Activated naive CD8-positive, alpha-beta T cell treated with anti-CD3 and anti-CD28 coated beads for 36 hours (primary cell): ENCODE measurements at places on chromosomes 12 and 14. TPM values are rescaled to one million over a fixed set of nuclear protein-coding genes. Genes with fewer than 3 reads are reported as not detected.

Gene ACTR6
- total RNA-seq, result 27.9 TPM

Gene TBC1D30
- total RNA-seq, result 1.6 TPM

GRCh38 chr12:59627582-59627981 is 31.8 kb downstream of the SLC16A7 start:
- no peak for DNase-seq

DNA sequence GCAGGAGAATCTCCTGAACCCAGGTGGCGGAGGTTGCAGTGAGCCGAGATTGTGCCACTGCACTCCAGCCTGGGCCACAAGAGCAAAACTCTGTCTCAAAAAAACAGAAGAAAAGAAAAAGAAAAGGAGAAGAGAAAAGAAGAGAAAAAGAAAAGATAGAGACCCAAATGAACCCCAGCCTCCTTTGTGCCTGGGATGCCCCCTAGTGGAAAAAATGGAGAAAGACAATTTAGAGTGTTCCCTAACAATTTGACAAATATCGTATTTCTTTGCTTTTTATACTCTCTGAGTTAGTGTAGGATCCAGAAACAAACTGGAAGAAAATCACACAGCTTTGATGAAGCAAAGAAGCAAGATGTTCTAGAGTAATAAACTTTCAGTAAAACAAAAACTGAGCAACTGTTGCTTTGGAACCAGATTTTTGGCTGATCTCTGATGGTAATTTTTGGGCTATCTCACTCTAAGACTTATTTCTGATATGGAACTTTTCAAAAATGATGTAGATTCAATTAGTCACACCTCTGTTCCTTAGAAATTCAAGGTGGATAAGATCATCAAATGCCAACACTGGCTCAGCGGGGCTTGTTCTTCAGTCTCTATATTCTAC is 18.6 kb upstream of the PRKAB1 start:
- DNase-seq, result no peak

Gene C12orf54
- total RNA-seq, result not detected

- DNase-seq, result no peak
Observed at GRCh38 chr12:53004178-53004577, 2.1 kb upstream of the EIF4B start.

Gene DLK1
- total RNA-seq, result not detected

GRCh38 chr12:81162391-81163136 is 84.7 kb downstream of the ACSS3 start:
- no peak for DNase-seq

DNA sequence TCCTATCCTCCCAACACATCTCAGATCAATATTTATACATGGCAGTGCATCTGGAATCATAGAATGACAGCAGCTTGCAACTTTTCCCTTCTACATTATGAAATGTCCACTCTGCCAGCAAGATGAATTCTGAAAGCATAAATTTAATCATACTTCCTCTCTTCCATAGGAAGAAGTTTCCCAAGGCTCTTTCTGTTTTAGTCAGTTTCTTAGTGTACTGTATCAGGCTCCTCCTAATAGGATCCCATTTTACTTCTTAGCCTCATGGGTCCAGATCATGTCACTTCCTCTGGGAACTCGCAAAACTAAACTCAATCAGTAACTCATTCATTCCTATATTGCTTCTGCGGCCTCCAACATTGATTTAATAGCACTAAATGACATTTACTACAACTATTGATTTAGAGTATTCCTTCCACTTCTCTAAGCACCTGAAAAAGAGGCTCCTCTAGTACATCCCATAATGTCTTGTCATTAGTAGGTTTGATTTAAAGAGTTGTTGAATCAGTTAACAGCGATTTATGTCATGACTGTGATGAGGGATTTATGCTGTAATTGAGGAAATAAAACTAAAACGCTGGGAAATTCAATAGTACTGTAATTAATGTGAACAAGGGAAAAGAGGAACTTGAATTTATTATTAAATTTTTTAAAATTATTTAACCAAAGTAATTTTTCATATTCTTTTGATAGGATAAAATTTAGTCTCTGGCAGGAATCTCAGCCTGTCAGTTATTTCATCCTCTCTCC is 4.0 kb downstream of the CLEC1A start:
- no peak for DNase-seq

GRCh38 chr12:14283489-14284144 is 81.9 kb upstream of the ATF7IP start:
- no peak for DNase-seq
